ENCODE measurements at places on chromosomes 6 and 20.
A peak's percentile ranks its signal among the peaks of the same experiment; 100 is the strongest.

- DNase-seq, result peak; percentile 15
These were observed 222.4 kb upstream of the MYLIP start for GRCh38 chr6:15906420-15907016.

DNA sequence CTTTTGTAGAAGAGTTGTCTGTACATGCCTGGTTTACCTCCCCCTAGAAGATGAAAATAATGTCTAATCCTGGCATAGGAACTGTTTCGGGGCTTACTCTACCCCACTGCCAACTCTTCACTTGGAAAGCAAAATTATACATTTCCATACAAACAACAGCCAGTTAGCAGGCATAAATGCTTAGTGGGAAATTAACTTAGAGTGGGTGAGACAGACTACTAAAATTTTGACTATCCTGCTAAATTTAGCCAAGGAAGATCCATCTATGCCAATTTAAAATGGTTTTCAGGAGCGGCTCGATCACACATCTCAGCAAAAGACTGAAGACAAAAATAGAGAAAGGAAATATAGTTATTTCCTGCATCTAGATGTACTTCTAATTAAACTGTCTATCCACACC is 221.2 kb downstream of the TPBG start:
- DNase-seq, result no peak

DNA sequence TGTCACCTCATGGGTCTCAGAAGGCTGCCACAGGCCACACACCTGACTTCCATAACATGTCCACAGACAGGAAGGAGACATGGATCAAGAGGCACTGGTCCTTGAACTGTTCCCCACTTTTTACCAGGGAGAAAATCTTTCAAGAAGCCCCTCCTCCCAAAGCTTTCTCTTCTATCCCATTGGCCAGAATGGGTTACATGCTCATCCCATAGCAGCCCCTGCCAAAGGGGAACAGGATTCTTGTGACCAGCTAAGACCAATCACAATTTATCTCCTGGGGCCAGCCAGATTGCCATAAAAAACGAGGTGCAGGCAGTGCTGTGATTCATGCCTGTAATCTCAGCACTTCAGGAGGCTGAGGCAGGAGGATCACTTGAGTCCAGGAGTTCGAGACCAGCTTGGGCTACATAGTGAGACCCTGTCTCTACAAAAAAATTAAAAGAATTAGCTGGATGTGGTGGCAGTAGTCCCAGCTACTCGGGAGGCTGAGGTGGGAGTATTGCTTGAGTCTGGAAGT is 59.4 kb downstream of the TMEM242 start:
- no peak for DNase-seq

GRCh38 chr6:115667478-115668026 is 393.1 kb downstream of the FRK start:
- DNase-seq, result peak; percentile 56

DNA sequence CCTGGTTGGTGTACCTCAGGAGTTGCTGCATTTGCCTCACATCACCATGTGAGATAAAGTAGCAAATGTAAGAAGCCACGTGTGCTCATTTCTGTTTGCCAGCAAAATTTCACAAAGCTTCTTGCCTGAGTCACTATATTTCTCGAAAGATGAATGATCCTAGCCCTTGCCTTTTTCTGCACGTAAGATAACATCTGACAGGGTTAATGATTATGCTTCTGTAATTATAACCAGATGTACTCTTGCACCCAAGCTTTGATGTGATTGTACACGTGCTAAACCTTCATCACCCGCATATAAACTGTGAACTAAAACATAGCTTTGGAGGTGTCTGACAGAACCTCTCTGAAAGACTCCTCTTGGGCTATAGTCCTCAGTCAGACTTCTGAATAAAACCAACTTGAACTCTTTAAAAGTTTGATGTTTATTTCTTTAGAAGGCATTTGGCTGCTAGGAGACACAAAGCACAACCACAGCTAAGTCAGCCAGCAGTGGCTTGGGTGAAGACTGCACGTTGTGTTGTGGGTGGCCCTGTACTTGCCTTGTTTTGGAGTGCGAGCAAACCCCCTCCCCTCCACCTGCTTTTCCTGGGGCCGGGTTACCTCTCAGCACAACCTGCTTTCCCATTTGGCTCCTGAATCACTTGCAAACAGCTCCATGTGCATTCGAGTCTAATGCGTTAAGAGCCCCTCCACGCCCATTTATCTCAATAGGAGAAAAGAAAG is 19.3 kb downstream of the PROKR2 start:
- DNase-seq, result no peak

DNA sequence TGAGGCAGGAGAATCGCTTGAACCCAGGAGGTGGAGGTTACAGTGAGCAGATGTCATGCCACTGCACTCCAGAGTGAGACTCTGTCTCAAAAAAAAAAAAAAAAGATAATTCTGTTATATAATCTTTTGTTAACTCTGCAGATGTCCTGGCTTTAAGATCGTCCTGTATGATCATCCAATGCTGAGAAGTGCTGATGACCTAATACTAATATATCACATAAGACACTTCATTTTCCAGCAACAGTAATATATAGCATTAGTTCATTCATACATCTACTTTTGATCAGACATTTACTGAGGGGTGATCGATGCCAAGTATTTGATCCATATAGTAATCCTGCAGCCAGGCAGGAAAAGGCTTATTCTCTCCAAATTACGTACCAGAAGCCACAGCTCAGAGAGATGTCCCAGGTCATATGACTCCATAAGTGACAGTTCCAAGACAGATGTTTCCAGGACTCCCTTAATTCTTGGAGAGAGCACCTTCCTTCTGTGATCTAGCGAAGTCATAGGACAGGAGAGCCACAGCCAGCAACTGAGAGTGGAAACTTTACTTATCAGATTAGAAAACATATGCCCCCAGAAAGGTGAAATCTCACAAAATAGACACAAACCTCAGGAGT is 60.7 kb downstream of the SHLD1 start:
- no peak for DNase-seq

DNA sequence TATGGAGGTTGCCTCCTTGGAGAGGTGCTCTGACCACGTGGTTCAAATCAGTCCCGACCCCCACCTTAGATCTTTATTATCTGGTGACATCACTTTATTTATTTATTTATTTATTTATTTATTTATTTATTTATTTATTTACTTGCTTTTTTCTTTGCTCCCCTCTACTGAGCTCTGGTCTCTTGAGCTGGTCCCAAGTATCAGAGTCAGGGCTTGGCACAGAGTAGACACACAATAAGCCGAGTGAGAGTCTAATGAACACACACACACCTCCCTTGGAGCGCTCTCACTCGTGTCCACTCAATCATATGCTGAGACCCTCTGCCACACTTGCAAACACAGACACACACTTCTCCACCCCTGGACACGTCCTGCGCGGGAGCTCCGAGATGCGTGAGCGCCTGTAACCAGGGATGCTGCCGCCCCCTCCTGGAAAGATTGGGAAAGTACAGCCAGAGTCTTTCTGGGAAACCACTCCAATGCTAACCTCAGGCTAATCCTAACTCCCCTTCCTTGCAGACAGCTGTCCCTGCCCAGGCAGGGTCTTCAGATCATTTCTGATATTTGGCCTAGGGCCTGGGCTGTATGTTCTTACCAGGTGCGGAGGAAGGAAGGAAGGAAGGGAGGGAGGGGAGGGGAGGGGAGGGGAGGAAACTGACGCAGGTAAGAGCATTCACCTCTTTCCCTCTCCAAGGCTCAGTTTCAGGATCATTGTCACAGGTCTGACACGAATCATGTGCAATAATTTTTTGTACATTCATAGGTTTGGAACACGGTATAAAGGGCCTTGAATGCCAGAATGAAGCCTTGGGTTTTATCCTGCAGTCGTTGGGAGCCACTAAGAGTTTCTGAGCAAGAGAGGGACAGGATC is 70.9 kb downstream of the STK35 start:
- DNase-seq, result peak; percentile 86

DNA sequence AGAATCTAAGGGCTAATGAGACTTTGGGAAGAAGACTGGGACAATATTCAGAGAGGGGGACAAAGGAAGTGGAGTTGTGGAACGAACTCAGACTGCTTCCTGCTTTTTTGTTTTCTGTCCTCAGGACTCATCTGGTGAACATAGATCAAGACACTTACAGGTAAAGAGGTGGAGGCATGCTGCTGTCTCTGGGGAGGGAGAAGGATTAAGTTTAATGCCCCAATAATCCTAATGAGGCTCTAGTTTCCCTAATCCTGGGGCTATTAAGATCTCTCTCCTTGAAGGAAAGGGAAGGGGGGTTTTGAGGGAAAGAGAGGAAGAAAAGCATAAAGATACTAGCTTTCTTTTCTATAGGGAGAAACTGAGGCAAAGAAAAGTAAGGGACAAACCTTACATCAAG is 4.6 kb downstream of the MSH5 start:
- no peak for DNase-seq

DNA sequence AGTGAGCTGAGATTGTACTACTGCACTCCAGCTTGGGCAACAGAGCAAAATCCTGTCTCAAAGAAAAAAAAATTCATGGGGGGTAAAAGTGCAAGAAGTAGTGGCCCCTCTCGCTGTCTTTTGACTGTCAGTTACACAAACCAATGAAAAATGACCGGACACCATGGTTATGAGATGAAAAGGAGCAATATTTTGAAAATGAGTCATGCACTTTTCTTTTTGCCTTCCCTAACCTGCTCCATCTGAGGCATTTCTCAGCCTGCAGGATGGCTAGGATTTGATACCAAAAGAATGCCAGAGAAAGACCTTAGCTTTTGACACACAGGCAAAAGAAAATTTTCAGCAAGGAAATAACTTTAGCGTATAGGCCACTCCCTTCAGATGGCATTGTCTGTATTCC is 181.7 kb upstream of the ARID1B start:
- DNase-seq, result no peak

DNA sequence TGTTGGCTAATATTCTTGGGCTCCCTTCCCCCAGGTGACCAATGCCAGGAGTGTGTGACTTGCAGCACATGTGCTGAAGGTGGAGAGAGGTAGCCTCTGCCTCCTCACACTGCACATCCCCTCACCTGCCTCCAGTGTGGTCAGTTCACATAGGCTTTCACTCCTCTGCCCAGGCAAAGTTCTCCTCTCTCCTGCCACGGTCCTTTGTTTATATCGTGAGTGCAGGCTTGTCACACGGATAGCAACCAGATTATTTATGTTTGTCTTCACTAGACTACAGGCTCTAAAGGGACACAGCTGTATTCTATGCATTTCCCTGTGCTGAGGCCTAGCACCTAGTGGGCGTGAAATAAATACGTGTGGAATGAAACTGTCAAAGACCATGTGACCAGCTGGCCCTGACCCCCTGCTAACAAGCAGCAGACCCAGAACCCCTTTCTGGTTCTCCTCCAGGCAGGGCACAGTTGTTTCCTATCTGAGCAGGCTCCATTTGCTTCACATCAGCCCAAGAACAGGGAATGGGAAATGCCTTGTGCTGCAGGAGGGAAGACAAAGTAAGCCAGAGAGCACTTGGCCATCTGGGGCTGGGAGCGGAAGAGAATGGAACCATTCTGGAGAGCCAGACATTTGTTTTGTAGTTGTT is 42.3 kb downstream of the UNC5CL start:
- DNase-seq, result peak; percentile 2

GRCh38 chr6:41111017-41111416 is 38.2 kb downstream of the NFYA start:
- DNase-seq, result no peak
